ENCODE measurements at places on chromosomes 7 and 10.
A peak's percentile ranks its signal among the peaks of the same experiment; 100 is the strongest.

DNA sequence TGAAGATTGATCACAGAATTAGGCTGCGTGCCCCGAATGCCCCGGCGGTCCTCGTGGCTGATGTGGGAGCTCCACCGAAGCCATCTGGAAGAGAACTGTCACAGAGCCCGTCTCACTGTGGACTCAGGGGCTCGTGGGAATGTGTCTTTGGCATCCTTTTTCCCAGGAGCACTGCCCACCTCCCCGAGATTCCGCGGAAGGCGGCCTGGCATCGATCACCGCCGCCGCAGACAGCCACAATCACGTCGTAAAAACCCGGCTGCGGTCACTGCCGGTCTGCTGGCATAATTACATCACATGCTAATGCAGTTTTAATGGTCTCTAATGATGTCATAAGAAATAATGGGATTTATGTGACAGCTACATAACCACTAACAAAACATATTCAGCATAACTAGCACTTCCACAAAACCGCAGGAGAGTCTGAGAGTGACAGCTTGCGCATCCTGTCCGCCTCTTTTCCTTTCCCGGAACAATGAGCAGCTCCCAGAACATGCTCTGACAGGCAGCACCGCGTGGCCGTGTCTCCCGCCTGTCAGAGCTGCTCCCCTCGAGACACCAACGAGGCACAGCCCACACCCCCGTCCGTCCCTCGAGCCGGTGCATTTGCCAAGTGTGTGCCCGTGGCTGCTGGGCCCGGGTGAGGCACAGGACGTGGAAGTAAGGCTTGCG is 490.0 kb downstream of the PTPRN2 start:
- DNase-seq: no peak

DNA sequence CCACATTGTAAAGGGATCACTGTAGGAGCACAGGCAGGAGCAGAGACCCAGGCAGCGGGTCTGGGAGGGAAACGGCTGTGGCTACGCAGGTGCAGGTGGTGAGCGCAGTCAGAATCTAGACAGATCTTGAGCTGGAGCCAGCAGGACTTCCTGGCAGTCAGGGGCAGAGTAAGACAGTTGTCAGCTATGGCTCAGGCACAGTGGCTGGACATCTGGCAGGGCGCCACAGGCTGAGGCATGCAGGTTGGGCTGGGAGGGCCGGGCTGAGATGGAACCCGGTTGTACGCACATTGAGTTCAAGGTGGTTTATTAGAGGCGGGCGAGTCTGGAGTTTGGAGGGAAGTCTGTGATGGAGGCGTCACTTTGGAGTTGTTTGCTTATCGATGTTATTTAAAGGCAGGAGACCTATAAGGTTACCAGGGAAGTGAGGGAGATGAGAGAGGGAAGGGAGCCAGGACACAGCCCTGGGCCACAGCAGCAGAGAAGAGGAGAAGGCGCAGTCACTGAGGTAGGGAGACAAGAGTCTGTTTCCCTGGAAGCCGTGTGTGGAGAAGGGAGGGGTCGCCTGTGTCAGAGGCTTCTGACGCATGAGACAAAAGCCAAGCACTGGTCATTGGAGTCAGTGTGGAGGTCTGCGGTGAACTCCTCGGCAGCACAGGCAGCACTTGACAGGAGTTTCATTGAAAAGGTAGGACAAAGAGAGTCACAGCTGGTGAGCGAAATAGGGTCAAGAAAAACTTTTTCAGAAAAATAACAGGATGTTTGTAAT is 73.8 kb downstream of the LANCL2 start:
- no peak for DNase-seq

DNA sequence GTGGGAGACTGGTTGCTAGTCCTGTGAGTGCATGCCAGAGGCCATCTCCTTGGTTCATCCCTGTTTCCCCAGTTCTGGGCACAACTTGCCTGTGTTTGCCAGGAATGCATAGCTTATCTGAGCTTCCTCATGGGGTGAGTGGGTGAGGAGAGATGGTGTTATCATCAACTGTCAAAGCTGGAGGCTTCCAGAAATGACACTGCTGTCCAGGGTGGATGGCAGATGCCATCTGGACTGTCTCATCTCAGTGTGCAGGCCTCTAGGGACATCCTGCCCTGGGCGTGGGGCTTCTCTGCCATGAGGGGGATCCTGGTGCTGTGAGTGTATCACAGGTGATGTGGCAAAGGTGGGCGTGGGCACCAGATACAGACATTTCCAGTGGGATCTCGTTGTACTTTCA is 328.6 kb downstream of the DPP6 start:
- DNase-seq: no peak

- DNase-seq: no peak
Measured at GRCh38 chr10:99977916-99978315, 31.8 kb downstream of the DNMBP start.

- DNase-seq: no peak
Measured at GRCh38 chr7:106029941-106030340, 66.9 kb downstream of the CDHR3 start.

- no peak for DNase-seq
Measured at GRCh38 chr7:101977249-101977648, 159.8 kb downstream of the CUX1 start.

- no peak for DNase-seq
Measured at GRCh38 chr7:37432281-37432920, 16.3 kb downstream of the ELMO1 start.

- DNase-seq: peak; percentile 87
Measured at GRCh38 chr7:38628630-38629385, 2.4 kb downstream of the AMPH start.

- no peak for DNase-seq
Measured at GRCh38 chr7:30465811-30466180, 12.8 kb downstream of the NOD1 start.

DNA sequence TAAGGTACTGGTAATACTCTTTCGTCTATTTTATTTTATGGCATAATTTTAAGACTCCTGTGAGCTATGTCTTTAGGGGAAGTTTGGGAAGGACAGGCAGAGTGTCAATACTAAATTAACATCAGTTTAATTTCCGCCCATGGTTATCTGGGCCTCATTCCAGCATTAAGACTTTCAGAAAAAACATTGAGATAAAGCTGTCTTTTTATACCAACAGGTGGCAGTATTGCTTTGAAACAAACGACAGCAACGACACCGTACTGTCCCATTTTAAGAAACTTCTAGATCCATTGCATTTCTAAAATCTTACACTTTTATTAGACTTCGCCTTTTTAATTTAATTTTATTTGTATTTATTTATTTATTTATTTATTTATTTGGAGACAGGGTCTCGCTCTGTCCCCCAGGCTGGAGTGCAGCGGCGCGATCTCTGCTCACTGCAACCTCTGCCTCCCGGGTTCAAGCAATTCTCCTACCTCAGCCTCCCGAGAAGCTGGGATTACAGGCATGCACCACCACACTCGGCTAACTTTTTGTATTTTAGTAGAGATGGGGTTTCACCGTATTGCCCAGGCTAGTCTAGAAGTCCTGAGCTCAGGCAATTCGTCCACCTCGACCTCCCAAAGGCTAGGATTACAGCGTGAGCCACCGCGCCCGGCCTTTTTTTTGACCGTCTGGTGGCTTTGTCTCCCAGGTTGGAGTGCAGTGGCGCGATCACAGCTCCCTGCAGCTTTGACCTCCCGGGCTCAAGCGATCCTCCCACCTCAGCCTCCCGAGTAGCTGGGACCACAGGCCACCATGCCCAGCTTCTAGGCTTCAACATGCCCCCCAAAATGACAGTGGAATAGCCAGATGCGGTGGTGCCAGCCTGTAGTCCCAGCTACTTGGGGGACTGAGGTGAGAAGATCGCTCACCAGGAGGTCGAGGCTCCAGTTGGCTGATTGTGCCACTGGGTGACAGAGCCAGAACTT is 78.7 kb upstream of the C1GALT1 start:
- peak; percentile 72 for DNase-seq

- DNase-seq: no peak
Measured at GRCh38 chr10:116538456-116538855, 7.3 kb upstream of the PNLIP start.

DNA sequence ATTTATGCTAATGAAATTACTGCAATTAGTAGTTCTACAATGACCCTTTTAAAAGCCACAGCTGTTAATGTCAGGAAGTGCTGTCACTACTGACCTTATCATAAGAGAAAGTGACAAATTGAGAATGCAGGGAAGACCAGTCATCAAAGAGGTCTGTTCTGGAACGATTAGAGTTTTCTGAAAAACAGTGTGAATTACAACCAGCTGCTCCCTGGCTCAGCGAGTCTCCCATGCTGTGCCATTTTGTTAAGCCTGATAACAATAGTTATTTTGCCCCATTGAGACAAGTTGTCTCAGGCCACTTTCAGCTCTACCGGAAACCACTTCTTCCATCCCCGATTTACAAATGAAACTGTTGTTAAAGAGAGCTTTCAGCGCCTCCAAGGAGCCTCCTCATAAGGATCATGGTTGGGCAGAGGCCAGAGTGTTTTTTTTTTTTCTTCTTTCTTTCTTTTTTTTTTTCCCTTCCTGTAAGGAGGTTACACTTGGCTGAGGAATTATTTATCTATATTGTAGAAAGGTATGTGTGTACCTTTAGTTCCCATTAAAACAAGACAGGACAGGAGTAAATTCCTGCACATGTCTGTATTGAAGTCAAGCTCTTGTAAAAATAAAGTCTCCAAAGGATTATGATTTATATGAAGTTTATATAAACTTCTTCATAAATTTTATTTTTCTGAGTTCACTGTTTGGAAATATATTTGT is 173.6 kb downstream of the CDCA7L start:
- DNase-seq: no peak

- no peak for DNase-seq
Measured at GRCh38 chr10:61640856-61641255, 21.9 kb upstream of the CABCOCO1 start.

GRCh38 chr10:26950934-26951333 is 90.2 kb upstream of the ABI1 start:
- no peak for DNase-seq

- no peak for DNase-seq
Measured at GRCh38 chr7:19144661-19145433, at the start of gene FERD3L. TSS of gene FERD3L (minus strand) at chr7:19145421. CDS start at chr7:19145362, 59 bp downstream.

- peak; percentile 9 for DNase-seq
Measured at GRCh38 chr10:70940834-70941568, 52.6 kb upstream of the PCBD1 start.

DNA sequence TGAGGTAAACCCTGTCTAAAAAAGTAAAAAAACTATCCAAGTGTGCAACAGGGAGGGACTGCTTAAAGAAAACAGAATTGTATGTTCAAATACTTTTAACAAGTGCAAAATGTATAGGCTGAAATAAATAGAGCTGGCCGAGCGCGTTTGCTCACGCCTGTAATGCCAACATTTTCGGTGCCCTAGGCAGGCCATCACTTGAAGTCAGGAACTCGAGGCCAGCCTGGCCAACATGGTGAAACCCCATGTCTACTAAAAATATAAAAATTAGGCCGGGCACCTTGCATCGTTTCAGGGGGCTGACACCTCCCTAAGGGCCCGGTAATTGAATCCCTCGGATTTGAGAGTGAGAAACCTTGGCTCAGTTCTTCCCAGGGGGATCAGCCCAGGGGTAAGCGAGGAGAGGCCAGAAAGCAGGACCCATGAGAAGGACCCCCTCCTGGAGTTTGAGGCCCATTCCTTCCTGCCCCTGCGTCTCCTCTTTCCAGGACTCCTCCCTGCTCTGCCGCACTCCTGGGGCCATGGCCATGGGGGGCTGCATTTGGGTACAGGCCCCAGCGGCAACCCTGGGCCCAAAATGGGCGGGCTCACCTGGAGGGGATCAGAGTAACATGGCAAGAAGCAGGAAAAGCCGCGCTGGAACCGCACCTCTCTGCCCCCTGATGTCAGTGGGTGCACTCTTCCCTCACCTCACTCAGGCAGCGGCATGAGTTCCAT is 75.5 kb upstream of the TMEM248 start:
- DNase-seq: no peak

GRCh38 chr7:3399858-3400257 is 98.8 kb downstream of the SDK1 start:
- DNase-seq: peak; percentile 31

GRCh38 chr10:12594448-12594944 is 245.1 kb downstream of the CAMK1D start:
- no peak for DNase-seq

DNA sequence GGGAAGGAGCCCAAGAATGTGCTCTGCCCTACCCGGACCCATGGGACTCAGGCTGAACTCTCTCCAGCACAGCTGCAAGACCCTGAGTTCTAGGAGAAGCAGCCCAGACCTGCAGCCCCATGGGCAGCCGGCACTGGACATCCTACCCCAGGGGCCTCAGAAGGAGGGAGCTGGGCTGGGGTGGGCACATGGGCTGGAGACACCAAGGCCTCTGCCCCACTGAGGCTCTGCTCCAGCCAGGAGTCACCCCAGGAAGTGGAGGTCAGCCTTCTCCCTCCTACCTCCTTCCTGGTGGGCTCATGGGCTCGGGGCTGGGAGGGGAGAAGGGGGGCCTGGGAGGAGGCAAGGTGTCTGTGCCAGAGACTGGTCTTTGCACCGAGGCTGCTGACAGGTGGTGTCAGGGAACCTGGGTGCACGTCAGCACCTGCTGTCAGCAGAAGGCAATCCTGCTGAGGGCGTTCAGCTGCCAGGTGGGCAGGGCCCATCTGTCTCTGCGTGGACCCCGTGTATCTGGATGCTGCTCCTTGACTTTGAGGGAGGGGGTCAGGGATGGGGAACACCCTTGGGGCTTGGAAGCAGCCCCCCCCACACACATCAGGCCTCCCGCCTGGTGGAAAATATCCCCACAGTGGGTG is 95.2 kb downstream of the PDGFA start:
- no peak for DNase-seq

DNA sequence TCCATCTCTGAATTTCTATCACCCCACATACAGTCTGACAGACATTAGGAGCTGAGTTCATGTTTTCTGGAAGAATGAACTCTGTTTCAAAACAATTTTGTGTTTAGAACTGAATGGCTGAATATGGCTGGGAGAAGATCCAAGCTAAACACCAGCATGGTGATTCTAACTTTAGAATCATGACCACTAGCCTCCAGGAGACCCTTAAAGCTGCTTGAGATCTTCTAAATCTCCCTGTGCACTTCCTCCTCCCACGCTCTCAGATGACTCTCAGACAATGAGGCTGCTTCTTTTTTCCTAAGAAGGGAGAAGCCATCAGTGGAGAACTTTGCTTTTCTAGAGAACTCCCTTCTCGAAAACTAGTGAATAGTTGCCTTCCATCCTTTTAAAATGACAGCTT is 711.2 kb downstream of the GRID1 start:
- peak; percentile 13 for DNase-seq

- no peak for DNase-seq
Measured at GRCh38 chr10:17548162-17548561, 69.0 kb downstream of the HACD1 start.

- DNase-seq: no peak
Measured at GRCh38 chr7:71326595-71326994, 194.7 kb downstream of the GALNT17 start.

DNA sequence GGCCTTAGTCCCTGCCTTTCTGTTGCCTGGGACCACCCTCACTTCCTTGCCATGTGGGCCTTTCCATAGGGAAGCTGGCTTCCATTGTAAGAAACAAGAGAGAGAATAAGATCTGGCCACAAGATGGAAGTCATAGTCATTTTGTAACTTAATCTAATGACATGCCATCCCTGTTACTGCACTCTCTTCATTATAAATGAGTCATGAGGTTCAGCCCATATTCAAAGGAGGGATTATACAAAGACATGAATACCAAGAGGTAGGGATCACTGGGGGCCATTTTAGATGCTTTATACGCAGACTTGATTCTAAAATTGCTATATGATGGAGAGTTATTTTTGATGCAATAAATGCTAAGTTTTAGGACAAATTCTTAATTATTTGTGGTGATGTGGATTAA is 75.2 kb upstream of the CELF2 start:
- peak; percentile 13 for DNase-seq
